ENCODE measurements at places on chromosomes 1 and 21.

DNA sequence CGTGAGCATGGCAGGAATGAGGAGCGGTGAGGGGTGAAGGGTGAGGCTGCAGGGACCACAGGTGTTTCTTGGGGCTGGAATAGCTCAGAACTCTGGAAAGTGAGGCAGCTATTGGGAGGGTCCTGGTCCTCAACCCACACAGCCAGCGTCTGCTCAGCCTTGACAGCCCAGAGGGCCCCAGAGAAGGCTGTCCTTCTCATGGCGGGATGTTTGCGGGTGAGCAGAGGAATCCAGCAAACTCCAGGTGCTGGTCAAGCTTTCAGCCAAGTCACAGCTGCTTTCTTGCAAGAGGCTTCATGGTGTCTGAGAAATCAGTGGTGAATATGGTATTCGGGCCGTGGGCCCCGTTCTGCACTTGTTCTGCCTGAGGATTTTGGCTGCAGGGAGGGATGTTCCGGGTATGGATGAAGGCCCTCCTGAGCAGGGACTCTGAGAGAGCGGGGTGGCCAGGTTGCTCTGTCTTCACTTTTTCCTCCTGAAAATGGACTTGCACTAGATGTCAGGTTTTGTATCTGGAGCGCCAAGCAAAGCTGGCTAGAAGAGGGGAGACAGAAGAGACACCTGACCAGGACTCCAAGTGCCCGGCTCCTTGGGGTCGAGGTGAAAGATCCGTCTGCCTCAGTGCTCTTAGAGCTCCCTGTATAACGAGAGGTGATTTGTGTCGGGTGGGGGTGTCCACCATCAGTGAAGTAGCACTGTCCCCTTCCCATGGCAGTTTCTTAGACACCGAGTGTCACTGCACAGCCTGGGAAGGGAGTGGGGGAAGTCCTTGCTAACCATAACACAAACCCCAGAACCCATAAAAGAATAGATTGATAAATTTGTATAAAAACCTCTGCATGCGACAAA, 139.9 kb downstream of the PEX14 start:
- no peak for DNase-seq

DNA sequence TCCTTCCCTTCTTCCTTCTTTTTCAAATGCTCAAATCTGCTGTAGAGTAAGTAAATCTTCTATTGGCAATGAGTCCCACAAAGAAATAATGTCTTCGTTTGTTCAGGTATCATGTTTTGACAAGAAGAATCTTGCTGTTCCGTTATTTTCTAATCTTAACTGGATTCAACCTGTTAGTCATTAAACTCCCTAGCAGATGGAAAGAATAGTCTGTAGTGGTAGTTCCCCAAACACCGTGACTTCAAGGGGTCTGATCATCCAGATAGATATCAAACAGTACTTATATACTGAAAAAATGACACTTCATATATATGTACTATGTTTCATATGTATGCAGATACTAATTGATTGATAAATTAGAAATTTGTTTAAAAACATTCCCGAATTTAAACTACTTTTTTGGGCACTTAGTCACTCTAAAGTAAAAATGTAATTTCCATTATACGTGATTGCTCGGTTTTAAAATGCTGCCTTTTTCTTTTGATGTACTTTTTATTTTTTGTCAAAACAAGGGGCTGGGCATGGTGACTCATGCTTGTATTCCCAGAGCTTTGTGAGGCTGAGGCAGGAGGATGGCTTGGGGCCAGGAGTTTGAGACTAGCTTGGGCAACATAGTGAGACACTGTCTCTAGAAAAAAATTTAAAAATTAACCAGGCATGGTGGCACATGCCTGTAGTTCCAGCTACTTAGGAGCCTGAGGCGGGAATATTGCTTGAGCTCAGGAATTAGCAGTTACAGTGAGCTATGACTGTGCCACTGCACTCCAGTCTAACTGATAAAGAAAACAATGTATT, 335.7 kb upstream of the SNX7 start:
- no peak for DNase-seq

GRCh38 chr21:45352621-45353139, 52.3 kb upstream of the COL18A1 start:
- no peak for DNase-seq

DNA sequence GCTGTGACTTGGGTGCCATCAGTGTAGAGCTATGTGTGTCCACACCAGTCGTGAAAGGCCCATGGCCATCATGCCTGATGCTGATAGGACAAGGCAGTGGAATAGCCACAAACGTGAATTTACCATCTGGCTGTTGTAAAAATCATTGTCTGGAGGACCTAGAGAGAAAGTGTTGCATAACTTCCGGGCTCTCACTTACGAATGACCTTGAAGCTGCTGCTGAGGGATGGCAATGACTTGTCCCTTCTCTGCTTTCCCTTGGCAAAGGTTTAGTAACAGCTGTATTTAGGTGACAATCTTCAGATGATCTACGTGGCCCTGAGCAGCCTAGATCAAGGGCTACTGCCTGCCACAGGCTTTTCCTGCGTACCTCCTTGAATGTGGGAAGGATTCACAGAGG, 5.8 kb downstream of the ATP1B1 start:
- no peak for DNase-seq

- DNase-seq = no peak
Measured at GRCh38 chr1:224720216-224720615, 104.1 kb downstream of the CNIH3 start.

GRCh38 chr1:91844862-91845528, 41.0 kb downstream of the TGFBR3 start:
- DNase-seq = peak; percentile 20

DNA sequence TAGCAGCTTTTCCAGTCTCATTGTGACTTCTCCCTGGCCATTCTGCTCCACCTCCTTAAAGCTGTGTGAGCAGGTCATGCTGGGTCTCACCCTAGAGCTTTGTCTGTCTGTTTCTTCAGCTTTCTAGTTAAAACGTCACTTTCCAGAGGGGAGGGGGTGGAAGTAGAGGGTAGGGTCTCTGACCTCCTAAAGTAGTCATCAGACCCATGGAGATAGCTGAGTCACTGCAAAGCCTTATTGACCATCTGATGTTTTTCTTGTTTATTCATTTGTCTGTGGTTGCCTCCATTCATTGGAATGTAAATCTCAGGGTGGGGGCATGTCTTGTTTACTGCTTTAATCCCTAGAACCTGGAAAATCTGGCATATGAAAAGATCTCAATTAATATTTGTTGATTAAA, 52.7 kb downstream of the ELF3 start:
- DNase-seq = no peak

DNA sequence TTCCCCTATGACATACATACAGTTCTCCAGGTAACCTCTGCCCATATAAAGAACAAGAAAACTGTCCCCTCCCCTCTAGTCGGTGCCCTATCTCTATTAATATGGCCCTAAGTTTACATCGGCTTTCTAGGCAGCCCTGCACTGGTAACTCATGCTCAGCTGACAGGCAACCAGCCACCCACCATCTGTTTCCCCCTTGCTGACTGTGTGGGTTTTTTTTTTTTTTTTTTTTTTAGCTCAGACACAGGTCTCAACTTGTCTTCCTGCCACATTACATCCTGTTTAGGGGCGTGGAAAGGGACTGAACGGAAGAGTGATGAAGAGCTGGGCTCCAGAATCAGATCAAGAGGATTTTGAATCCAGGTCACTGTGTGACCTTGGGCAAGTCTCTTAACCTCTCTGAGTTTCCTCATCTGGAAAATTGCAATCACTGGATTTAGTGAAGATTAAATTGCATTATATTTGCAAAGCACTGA, 14.0 kb downstream of the LAPTM5 start:
- DNase-seq = no peak

DNA sequence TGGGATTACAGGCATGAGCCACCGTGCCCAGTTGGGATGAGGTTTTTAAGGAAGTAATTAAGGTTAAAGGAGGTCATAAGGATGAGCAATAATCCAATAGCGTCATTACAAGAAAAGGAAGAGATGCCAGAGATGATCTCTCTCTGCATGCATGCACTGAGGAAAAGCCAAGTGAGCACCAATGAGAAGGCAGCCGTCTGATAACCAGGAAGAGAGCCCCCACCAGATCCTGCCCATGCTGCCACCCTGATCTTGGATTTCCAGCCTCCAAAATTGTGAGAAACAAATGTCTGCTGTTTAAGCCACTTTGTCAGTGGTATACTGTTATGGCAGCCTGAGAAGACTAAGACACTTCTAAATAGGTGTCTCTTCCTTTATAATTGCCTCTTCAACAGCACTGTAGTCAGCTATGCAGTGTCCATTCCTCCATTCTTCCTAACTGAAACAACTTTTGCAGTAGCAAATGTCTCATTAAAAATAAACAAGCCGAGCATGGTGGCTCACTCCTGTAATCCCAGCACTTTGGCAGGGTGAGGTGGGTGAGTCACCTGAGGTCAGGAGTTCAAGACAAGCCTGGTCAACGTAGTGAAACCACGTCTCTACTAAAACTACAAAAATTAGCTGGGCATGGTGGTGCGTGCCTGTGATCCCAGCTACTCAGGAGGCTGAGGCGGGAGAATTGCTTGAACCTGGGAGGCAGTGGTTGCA, 216.2 kb upstream of the RUNX1 start:
- no peak for DNase-seq

- DNase-seq = peak; percentile 8
Measured at GRCh38 chr1:180231506-180231921, 1.4 kb downstream of the LHX4 start.

DNA sequence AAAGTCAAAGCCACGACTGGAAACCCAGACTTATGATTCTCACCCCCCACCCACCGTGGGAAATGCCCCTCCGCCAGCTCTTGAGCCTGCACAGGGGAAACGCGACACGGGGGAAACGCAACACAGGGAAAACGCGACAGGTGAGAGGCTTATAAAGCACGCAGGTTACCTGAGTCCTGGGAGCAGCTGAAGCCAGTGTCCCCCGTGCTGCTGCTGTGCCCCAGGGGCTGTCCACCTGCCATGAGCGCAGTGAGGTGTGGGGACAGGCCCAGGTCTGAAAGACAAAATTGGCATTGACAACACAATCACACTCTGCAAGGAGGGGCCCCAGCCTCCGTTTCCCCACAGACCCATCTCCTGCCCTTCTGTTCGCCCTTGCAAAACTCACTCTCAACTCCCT, 46.3 kb downstream of the GPR161 start:
- DNase-seq = no peak

GRCh38 chr1:41501581-41501980, 17.1 kb upstream of the EDN2 start:
- no peak for DNase-seq

DNA sequence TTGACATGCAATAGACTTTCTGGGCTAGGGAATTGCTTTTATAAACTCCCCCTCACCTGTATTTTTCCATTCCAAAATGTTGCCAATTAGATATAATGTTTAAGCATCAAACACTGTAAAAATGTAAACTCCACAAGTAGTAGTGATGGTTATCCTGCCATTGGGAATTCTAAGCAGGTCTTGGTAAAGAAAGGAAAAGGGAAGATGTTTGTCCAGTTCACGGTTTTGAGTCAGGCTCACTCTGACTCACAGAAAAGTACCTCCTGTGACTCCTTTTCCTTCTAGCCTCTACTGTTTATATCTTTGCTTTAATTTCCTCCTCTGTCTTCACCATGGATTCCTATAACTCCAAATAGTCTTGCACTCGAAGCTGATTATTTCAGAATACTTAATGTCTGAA, 19.0 kb upstream of the PTPN14 start:
- DNase-seq = no peak

DNA sequence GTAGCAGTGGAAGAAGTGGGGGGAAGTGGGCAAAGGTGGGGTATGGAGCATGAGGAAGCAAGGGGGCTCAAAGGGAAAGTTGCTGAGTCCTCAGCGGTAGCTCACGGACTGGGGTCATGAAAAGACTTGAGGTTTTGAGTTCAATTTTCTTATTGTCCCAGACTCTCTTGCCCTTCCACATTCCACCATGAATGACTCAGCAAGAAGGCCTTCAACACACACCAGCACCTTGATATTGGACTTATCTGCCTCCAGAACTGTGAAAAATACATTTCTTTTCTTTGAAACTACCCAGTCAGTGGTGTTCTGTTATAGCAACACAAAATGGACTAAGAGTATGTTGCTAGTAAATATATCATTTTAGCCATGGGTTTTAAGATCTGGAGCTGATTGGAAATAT, 17.3 kb upstream of the RHBDL2 start:
- DNase-seq = no peak

DNA sequence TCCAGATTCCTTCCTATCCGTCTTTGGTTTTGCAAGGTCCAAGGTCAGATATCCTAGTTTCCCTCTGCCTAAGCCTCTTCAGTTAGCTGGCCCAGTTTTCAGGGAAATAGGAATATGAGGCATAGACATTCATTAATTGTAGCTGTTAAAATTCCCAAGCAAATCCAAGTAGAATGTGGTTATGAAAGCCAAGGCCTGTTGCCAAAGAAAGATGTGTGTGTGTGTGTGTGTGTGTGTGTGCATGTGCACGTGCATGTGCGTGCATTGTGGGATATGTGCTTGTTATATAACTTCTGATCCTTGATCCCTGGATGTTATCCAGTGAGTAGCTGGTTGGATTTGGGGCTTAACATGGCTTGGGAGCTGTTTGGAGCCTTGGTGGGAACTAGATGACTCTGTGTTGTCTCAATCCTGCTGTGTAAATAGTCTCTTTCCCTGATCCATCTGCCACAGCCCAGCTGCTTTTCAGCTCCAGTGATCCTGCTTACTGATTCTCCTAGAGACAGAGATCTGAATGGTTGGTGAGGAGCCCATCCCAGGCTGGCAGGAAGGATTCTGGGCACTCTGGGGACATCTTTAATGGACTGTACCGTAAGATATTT, 70.6 kb upstream of the GCLM start:
- no peak for DNase-seq

DNA sequence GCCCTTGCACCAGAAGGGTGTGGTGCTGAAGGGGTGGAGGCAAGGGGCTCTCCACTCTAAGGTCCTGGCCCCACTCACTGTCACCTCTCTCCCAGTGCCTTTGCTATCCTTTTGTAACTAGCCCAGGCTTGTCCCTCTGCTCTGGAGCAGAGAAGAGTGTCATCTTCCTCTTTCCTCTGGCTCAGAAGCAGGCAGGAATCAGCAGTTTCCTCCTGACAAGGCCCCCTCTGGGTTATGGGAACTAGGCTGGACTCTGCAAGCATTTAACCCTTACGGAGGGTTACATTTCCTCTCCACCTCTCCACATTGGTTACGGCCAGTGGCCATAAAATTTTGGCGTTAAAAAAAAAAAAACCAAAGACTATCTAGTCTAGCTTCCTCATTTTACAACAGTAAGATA, 30.4 kb downstream of the PLXNA2 start:
- DNase-seq = no peak

DNA sequence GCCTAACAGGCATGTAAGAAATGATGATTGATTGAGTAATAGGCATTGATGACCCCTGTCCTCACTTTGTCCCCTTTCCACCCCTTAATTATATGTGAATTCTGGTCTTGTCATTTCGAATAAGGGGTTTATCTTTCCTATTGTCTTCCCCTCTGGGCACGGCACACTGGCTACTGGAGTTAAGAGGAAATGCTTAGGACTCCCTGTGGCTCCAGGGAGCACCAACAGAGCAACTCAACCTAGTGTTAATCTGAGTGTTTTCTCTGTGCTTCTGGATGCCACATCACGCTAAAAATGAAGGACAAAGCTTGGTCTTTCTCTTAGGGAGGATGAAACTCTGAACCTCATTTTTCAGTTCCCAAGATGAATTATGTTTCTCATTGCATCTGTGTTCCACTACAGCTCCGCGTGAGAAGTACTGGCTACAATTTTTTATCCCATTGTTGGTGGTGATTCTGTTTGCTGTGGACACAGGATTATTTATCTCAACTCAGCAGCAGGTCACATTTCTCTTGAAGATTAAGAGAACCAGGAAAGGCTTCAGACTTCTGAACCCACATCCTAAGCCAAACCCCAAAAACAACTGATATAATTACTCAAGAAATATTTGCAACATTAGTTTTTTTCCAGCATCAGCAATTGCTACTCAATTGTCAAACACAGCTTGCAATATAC, 5.3 kb downstream of the FCER1A start:
- no peak for DNase-seq

Data from NCI-H748 treated with DMSO at 0.1 percent for 48 hours (cell line).